ENCODE measurements at places on chromosomes 13 and 19. TPM values are rescaled to one million over a fixed set of nuclear protein-coding genes. Genes with fewer than 3 reads are reported as not detected.

The CGB1 gene
- total RNA-seq, result not detected

The AMER2 gene
- not detected for total RNA-seq

The NXNL1 gene
- not detected for total RNA-seq

The ZNF611 gene
- total RNA-seq, result 13.3 TPM

The ZBTB45 gene
- 5.9 TPM for total RNA-seq

The IZUMO1 gene
- total RNA-seq, result not detected

The SERTAD3 gene
- total RNA-seq, result 24.2 TPM

The SLC6A16 gene
- not detected for total RNA-seq

The SLC8A2 gene
- total RNA-seq, result not detected

The C5AR2 gene
- 22.3 TPM for total RNA-seq

The SBK2 gene
- total RNA-seq, result not detected

The APOC4 gene
- not detected for total RNA-seq

The CAPN12 gene
- 0.13 TPM for total RNA-seq

The C19orf85 gene
- total RNA-seq, result not detected

The SLC25A23 gene
- 29.1 TPM for total RNA-seq

The FCGBP gene
- total RNA-seq, result 0.76 TPM

The IL11 gene
- 1.2 TPM for total RNA-seq

The RNU6-9 gene
- total RNA-seq, result not detected

The OR7A5 gene
- not detected for total RNA-seq

The PNMA8A gene
- total RNA-seq, result 8.1 TPM

The PRKCG gene
- total RNA-seq, result not detected

The CALR3 gene
- total RNA-seq, result not detected

The MCF2L gene
- 0.39 TPM for total RNA-seq

The FGF21 gene
- not detected for total RNA-seq

The PABPC3 gene
- total RNA-seq, result 0.39 TPM

The RUBCNL gene
- 11.1 TPM for total RNA-seq

The KLK8 gene
- total RNA-seq, result not detected

The LRRC8E gene
- total RNA-seq, result 7.8 TPM

The ZNF549 gene
- 7.8 TPM for total RNA-seq

The PCP2 gene
- not detected for total RNA-seq

The IZUMO2 gene
- total RNA-seq, result not detected

The ZNF615 gene
- total RNA-seq, result 16.0 TPM

Data from articular chondrocyte of knee joint (primary cell).